CD4-positive, alpha-beta T cell (primary cell): ENCODE measurements at places on chromosomes 5 and 9. TPM values are rescaled to one million over a fixed set of nuclear protein-coding genes. Genes with fewer than 3 reads are reported as not detected.

The CDHR2 gene
- total RNA-seq = 1.6 TPM

The GPR151 gene
- total RNA-seq = not detected

The IL31RA gene
- not detected for total RNA-seq

The RLN1 gene
- total RNA-seq = 0.84 TPM
